ENCODE measurements at places on chromosomes 6 and 20.
A peak's percentile ranks its signal among the peaks of the same experiment; 100 is the strongest.

DNA sequence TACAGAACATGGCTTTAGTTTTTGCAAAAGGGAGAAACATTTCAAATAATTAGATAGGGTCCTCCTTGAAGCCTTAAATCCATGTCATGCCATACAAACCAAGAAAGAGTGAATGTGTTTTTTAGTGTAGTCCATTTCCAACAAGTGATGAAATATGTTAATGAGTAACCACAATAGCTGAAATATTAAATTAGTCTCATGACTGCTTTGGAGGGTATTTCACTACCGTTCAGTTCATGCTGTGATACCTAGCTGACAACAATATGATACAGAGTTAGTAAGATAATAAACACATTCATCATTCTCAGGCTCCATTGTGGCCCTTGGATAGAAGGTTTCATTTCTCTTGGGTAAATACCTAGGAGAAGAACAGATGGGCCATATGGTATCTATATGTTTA is 5.8 kb upstream of the ID4 start:
- DNase-seq = no peak

GRCh38 chr6:15380351-15380750 is 134.5 kb downstream of the JARID2 start:
- no peak for DNase-seq

GRCh38 chr20:25344634-25345033 is 46.0 kb downstream of the ABHD12 start:
- no peak for DNase-seq

DNA sequence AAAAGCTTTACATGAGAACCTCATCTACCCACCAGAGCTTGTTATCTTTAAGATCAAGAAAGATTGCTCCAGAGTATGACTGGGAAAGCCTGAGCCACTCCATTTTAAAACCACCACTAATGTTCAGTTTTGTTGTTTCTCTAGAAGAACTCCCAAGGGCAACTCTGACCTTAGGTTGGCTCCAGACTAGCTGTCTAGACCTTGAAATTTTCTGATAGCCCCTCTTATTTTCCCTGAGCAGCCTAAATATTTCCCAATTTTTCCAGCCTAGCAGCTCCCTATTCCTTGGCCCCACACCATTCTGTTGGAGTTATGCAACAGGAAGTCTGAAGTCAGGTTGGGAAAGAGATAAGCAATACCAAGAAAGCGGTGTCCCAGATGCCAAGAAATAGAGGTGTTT is 84.6 kb upstream of the TCF21 start:
- DNase-seq = peak; percentile 7

DNA sequence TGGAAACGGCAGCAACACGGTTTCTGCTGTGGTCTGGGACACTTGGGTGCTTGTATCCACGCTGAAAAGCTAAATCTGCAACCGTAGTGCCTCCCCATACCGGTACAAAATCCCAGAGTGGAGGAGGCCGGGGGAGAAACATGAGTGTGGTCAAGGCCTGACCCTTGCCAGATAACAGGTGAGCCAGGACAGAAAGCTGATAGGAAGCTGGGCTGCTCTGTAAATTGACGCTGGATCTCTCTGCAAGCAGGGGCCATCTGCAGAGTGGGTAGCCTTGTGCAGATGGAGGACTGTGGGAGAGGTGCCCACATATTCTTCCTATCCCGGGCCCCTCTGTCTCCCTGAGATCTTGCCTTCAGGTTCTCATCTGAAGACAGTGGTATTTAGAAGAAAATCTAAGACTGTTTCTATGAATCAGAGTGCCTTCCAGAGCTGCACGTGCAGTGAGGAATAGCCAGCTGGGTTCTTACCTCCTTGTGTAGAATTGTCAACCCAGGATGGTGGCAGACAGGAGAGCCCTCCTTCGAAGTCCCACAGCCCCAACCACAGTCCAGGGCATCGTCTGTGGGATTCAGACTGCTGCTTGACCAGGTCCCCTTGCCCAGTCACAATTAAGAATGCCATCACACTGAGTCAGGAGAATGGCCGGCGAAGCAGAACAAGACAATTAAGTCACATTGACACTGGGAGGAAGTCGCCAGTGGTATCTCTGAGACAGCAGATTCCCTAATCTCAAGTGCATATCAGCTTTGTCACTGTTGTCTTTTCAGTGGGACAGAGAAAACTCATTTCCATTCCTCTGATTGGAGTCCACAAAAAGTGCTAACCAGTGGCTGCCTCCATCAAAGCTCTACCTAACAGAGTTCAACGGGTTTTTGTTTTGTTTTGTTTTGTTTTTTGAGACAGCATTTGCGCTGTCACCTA is 100.0 kb upstream of the RIPOR2 start:
- DNase-seq = no peak

GRCh38 chr6:40611912-40612311 is 24.7 kb upstream of the LRFN2 start:
- no peak for DNase-seq

DNA sequence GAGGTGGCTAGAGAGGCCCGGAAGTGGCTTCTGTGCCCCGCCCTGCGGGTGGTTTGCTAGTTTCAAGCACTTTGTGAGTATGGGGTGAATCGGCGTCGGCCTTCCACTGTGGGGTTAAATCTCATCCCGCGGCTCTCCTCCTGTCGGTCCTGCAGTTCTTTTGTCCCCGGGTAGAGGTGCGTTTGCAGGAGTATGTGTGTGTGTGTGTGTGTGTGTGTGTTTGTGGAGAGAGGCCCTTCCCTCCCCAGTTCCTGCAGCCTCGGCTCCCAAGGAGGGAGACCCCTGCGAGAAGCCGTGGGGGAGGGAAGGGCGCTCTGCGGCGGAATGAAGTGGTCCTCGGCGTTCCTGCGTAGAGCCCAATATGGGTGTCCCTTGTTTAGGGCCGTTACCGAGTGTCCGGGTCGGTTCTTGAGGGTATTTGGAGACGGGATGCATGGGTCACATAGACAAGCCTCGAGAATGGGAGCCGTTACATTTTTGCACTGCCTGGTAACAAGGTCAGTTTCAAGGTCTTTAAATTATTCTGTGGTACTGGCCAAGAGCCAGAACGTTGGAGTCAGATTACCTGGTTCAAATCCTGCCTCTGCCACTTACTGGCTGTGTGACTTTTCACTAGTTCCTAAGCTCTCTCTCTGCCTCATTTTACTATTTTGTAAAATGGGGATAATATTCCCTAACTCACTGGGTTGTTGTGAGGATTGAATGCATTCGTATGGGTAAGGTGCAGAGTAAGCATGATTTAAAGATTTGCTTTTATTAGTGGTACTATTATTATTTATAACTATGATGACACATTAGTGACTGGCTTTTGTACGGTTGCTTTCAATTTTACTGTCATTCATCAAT is at the start of gene ZKSCAN3:
Gene ZKSCAN3, plus strand, starts transcription at position 56 of the 846 bp plus-strand sequence. CDS start 9,640 bp downstream, outside the sequence.
- DNase-seq = peak; percentile 77

GRCh38 chr20:32988008-32988407 is 16.2 kb downstream of the SUN5 start:
- DNase-seq = no peak

GRCh38 chr20:32805721-32806120 is 14.0 kb upstream of the MAPRE1 start:
- no peak for DNase-seq

DNA sequence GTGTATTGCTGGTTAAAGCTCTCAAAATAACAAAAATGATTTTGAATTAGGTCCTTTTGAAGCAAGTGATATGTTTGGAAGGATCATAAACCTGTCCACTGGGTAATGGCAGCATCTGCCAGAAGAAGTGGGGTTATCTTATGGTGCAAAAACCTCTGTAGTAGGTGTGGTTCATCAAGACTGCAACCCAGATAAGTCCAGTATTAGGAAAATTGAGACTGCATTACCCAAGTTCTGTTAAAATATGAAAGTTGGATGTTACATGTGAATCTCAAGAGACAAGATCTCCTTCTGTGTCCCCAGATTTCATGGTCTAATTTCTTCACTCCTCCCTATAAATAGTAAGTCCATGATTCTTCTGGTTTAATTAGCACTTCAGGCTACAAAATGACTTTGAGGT is 59.4 kb downstream of the RPRD1B start:
- no peak for DNase-seq

GRCh38 chr6:165986311-165986913 is 181.2 kb downstream of the TBXT start:
- no peak for DNase-seq

GRCh38 chr6:48881551-48881950 is 581.5 kb downstream of the MMUT start:
- DNase-seq = no peak

DNA sequence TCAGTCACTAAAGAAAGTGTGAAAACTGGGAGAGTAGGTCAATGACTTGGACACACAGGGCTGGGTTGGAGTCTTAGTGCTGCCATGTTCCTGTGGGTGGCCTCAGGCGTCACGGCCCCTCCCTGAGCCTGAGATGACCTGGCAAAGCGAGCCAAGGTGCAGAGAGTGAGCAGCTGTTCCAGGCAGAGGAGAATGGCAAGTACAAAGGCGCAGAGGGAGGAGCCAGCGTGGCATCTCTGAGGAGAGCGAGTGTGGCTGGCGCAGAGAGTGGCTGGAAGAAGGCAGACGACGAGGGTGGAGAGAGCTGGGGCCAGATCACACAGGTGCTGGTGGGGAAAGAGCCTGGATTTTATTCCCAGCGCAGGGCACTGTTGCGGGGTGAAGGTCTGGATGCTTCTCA is 20.6 kb upstream of the CHMP4B start:
- DNase-seq = no peak

GRCh38 chr20:61434341-61434781 is 182.3 kb downstream of the CDH4 start:
- DNase-seq = no peak

DNA sequence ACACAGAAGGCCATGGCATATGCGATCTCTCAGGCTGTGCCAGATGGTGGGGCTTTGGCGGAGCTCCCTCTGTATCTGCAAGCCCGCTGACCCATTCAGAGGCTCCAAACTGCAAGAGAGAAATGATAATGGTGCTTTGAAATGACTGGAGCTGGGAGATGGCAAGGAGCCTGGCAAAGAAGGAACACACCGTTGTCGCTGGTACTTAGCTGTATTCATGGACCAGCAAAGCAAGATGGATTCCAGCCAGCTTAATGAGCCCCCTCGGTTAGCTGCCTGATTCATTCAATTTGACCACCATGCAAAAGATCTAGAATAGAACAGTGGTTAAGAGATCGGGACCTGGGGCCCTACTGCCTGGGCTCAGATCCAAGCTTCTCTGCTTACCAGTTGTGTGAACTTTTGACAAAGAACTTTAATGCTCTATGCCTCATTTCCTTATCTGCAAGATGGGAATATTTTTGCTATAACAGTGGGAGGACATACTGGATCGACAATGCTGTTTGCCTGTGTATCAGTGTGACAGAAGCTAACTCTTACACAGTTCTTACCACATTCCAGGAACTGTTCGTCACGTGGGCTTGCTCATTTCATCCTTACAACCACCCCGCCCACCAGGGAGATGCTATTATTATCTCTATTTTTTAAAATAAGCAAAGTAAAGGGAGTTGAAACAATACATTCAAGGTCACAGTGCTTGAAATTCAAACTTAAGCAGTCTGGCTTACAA is 317.8 kb upstream of the SULF2 start:
- no peak for DNase-seq

- DNase-seq = peak; percentile 57
Observed at GRCh38 chr6:15349379-15349778, 103.5 kb downstream of the JARID2 start.

DNA sequence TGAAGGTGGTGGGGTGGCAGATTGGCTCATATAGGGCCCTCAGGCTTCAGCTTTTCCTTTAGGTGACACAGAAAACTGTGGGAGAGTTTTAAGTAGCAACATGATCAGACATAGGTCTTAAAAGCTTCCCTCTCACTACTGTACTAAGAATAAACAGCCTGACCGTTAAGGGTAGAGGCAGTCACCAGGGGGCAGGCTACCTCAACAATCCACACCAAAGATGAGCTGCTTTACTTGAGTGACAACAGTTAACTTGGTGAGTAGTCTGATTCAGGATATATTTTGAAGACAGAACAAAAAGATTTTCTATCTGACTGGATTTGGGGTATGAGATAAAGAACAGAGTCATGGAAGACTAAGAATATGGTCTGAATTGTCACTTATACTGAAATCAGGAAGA is 193.1 kb upstream of the SHLD1 start:
- DNase-seq = peak; percentile 50

- DNase-seq = no peak
Observed at GRCh38 chr6:169806701-169807100, 55.3 kb downstream of the ERMARD start.

- no peak for DNase-seq
Observed at GRCh38 chr20:57707320-57707719, 2.5 kb downstream of the PMEPA1 start.

DNA sequence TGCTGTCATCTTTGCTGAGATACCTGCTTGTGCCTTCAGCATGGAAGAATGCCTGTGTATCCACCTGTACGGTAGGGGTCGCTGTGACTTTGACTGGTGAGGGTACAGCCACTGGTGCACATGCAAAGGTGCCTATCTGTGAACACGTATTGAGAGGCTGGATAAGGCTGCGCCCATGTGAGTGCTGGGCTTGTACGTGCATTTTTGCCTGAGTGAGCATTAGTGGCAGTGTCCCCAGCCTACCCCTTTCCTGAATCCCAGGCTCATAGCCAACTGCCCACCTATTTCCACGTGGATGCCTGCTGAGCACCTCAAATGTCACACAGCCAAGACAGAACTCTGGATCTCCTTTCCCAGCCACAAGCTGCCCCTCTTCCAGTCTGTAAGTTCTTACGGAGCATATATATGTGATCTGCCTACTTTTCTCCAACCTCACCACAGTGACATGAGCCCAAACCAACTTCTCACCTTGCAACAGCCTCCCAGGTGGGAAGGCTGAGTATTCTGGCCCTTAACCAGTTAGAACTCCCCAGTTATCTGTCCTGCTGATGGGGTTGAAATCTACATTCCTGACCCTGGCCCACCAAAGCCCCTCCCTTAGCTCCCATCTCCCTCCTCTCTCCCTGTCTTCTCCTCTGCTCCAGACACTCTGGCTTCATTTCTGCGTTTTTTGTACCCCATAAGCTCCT is 1.1 kb upstream of the SLC2A10 start:
- DNase-seq = no peak

- DNase-seq = no peak
Observed at GRCh38 chr6:26311385-26312095, 53.5 kb upstream of the BTN3A2 start.

- DNase-seq = peak; percentile 61
Observed at GRCh38 chr20:4445784-4446183, 275.9 kb upstream of the PRND start.

DNA sequence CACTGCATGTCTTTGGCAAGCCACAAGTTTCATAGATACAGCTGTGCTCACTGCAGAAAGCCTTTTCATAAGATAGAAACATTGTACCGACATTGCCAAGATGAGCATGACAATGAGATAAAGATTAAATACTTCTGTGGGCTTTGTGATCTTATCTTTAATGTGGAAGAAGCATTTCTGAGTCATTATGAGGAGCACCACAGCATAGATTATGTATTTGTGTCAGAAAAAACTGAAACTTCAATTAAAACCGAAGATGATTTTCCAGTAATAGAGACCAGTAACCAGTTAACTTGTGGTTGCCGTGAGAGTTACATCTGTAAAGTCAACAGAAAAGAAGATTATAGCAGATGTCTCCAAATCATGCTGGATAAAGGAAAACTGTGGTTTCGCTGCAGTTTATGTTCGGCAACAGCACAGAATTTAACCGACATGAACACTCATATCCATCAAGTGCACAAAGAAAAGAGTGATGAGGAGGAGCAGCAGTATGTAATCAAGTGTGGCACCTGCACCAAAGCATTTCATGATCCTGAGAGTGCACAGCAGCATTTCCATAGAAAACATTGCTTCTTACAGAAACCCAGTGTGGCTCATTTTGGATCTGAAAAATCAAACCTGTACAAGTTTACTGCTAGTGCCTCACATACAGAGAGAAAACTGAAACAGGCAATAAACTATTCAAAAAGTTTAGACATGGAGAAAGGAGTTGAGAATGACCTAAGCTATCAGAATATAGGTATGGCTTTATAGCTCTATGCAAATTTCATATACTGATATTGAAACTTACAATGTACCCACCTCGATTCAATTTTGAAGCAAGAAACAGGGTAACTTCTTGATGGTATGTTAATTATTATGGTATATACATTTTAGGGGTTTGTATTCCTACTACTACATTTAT is 23.9 kb upstream of the BAG2 start:
- no peak for DNase-seq

Measured in AG08395 (cell line).